ENCODE measurements at places on chromosomes 3 and 15.

DNA sequence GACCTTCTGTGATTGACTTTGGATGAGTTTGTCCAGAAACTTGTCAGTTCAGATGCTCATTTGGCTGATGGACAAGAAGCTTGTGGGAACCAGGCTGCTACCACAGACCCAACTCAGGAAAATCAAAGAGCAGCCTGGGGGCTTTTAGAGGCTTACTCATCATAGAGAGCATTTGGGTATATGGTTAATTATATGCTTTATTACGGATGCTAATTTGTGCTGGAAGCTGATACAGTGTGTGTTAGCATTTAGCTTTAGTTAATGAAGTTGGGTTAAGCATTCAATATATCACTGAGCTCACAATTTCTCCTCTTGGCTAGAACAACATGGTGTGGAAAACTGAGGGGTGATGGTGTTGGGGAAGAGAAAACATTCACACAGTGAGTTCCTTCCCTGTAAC, 664.2 kb upstream of the CFAP20DC start:
- no peak for DNase-seq

DNA sequence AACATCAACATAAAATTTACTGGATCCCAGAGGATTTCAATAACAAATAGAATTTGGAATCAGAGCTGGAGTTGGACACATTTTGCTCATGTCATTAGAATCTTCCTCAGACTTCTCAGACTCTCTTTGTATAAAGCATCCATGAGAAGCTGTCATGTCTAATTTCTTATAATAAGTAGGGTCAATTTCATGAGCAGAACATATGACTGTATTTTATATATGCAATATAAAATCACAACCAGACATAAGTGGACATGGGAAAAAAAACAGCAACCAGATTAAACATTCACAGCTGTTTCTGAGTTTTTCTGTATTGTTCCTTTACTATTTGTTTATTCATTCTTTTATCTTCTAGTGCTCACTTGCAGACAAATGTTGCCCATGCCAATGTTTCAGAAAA, 325.5 kb downstream of the RBMS3 start:
- DNase-seq: no peak

DNA sequence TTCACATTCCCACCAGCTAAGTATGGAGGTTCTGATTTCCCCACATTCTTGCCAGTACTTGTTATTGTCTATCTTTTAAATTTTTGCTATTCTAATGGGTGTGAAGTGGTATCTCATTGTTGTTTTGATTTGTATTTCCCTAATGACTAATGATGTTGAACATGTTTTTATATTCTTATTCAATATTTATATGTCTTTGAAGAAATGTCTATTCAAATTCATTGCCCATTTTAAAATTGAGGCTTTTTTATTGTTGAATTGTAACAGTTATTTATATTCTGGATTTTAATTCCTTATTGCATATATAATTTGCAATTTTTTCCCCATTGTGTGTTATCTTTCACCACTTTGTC, 255.3 kb downstream of the EDEM1 start:
- no peak for DNase-seq

DNA sequence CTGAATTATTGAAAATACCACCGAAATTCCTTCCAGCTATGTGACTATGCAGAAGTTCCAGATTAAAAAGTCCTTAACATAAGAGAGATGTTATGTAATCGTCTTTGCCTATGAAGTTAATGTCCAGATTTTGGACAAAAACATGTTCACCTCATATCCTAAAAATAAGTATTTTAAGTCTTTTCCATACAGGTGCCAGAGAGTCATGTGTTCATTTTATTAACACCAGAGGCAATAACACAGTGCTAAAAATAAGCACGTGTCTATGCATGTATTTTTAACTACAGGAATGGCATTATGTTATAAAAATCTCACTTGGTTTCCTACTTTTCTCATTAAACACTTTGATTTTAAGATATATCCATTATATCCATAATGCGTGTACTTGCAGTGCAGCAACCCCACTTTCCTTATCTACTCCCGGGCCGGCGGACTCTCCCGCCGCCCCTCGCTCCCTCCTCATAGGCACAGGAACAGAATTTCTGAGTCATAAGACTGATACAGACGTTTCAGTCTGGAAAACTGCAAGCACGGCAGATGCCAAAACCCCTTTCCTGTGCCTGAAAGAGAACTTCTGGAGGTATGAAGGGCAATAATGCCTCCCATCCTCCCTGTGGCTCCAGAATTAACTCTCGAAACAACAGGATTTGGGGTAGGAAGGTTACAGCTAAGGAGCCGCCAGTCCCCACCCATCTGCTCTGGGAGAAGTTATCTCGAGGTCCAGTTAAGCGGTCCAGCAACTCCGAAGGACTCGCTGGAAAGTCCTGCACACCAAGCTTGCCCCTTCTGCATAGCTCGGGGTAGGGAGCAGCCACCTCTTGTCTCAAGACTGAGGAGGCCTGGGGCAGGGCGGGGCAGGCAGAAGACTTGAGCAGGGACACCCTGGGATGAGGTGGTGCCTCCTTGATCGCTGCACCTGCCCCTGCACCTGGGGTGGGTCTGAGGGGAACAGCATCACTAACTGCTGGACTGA, 22.3 kb upstream of the PSTPIP1 start:
- peak; percentile 40 for DNase-seq
